ENCODE measurements at places on chromosomes 12 and 14.

DNA sequence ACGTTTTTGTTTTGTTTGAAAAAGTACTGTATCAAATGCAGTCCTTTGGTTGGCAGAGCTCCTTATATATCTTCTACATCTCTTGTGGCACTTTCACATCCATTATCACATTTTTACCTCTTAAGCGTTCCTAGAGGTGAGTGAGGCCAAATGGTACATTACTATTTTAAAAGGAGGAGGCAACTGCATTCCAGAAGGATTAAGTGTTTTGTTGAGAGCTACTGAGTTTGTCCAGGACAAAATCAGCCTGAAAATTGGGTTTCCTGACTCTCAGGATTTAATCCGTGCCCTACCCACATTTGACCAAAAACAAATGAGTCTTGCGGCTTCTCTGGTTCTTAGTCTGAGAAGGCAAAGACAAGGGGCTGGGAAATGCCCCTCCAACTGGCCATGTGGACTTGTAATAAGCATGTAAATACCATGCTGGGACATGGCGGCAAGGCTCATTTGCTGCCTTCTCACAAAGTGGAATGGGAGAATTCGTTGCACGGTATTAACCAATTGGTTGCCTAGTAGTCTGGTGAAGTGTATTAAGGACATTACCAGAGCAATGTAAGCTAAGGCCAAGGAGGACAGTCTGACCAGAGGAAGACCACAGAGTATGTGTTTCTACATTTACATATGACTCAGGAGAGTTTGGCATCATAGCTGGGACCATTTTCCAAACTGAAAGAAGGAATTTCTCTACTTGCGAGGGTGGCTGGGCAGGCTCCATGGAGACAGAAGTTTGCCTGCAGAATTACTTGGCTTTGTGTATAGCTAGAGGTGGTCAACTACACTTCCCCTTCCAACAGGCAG, 175.8 kb upstream of the PLXNC1 start:
- DNase-seq, result no peak

DNA sequence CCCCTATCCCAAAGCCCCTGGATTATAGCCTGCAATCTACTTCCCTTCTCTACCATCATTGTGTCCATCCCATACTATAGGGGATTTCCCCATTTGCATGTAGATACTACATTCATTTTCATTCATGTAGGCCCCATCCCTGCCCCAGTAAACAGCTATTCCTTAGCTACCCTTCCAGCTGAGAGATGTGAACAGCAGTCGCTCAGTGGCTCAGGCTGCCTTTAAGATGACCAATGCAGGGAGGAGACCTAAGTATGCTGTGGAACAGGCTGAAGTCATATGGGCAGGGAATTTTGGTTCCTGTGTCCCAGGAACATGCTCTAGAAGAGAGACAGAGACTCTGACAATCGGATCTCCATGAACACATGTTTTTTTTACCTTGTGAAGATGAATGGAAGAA, 481.2 kb upstream of the SYT1 start:
- no peak for DNase-seq

GRCh38 chr12:47223848-47224213, 144.1 kb upstream of the AMIGO2 start:
- DNase-seq, result no peak

- DNase-seq, result no peak
Observed at GRCh38 chr12:121861636-121862254, 3.1 kb upstream of the HPD start.

DNA sequence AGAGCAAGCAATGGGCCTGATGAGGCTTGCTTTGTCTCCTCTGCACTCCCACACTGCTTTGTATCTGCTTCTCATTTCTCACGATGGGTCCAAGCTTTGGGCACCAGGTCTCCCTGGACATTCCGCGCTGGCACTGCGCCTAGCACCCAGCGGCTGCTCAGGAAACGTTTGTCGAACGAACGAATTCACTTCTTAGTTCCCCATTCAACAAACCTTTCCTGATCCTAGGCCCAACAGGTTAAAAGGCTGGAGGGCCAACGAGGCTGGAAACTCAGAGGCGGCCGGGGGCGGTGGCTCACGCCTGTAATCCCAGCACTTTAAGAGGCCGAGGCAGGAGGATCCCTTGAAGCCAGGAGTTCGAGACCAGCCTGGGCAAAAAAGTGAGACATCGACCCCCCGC, 1.0 kb upstream of the GLRX5 start:
- no peak for DNase-seq

GRCh38 chr14:27305441-27305945, 707.7 kb upstream of the NOVA1 start:
- no peak for DNase-seq

DNA sequence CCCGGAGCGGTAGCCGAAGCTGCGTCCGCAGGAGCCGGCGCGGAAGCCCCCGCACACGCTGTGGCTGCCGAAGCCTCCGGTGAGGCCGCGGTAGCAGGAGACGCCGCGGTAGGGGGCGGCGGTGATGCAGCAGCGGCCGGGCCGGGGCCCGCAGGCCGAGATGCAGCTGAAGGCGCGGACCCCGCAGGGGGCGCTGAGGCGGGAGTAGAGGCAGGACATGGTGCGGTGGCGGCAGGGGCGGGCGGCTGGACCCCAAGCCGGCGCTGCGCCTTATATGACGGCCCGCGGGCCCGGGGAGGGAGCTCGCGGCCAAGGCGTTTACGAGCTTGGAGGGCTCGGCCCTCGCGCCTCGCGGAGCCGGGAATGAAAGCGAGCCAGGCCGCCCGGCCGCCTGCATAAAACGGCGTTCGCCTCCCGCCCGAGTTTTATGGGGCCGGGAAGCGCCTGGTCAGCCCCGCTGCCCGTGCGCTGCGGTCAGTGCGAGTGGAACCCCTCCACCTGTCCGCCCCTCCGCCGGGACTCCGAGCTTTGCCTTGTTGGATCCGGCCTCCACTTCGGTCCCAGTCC, 16.0 kb upstream of the KRT86 start:
- DNase-seq, result no peak

DNA sequence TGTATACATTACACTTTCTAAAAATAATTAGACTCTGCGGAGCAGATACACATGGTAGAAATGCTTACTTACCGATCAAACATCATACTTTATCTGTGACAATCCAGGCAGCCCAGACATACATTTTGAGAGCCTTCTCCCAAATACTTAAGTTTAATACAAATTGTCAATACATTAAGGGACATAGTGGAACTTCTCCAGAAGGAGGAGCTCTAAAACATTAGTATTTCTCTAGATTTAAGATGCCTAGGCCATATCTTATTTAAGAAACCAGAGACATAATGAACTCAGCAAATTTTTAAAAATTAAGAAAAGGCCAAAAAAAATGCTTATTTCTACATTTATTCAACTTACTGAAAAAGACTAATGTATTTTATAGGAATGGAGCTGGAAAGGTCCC, 16.1 kb downstream of the ACSM4 start:
- DNase-seq, result no peak

DNA sequence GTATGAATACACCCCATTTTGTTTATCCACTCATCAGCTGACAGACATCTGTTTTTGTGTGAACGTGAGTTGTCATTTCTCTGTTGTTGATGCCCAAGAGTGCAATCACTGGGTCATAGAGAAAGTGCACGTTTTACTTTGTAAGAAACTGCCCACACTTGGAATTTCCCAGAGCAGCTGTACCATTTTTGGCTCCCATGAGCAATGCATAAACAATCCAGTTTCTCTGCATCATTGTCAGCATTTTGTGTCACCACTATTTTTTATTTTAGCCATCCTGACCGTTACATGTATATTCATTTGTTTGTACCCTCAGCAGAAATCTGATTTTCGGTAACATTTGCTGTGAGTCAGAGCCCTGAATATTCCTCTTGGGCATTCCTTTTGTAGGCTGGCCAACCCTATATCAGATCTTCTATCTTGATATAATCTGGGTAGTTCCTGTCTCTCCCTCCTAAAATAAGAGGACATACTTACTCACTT, 62.7 kb downstream of the RBM19 start:
- DNase-seq, result no peak

- DNase-seq, result peak; percentile 59
Observed at GRCh38 chr12:101939856-101940265, 62.5 kb downstream of the DRAM1 start.

DNA sequence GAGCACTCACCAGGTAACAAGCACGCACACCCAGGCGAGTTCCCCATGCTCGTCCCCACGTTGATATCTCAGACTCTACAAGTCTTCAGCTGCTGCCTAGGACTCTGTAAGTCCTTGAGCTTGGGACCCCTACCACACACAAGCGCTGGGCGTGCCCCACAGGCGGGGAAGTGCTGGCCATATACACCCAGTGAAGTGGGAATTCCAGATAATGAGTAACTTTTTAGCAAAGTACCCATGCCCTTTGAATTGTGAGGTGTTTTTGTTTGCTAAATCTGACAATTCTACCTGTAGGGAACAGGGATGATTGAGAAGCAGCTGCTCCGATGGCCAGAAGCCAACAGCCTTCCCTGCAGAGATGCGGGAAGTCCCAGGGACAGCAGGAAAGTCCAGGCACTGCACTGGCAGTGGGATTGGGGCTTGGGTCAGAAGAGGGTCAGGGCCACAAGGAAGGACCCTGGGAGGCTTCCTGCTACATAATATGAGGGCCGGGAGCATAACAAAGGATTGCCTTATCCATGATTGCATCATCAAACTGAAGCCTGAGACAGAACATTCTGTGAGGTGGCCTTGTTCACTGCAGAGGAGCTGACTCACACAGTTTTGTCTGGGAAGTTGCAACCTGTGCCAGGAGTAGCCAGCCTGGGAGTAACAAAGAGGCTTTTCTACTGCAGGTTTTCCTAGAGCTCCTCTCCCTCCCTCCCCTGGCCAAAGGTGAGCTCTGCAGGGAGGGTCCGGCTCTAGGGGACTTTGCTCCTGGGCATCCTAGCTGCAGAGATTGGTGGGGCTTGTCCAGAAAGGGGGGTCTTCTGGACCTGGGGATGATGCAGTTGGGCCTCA, 13.2 kb upstream of the SERPINA3 start:
- no peak for DNase-seq

GRCh38 chr12:54682674-54683073, 34.5 kb upstream of the DCD start:
- no peak for DNase-seq

- DNase-seq, result no peak
Observed at GRCh38 chr12:49483619-49484018, 55.2 kb upstream of the KCNH3 start.

- no peak for DNase-seq
Observed at GRCh38 chr14:70724110-70724509, 82.4 kb downstream of the TTC9 start.

GRCh38 chr12:76080729-76081415, 3.6 kb downstream of the NAP1L1 start:
- no peak for DNase-seq

DNA sequence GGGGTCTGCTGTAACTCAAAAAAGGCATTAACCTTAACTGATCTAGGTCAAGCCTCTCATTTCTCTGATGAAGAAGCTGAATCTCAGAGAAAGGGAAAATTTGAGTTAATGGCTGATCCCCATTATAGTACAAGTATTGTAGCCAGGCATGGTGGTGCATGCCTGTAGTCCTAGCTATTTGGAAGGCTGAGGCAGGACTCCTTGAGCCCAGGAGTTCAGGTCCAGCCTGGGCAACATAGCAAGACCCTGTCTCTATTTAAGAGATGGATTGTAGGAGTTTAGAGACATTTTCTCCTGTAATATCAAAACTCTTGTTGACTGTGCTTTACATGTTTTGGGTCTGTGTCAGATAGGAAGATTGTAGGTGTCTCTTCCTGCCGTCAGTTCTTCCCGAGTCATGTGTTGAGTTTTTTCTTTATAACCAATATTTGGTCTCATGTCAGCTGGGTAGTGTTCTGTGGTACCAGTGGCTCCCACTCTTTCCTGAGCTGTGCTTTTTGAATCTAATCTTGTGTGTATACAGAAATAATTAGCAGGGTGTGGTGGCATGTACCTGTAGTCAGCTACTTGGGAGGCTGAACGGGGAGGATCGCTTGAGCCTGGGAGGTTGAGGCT, 8.6 kb downstream of the COPZ1 start:
- no peak for DNase-seq

DNA sequence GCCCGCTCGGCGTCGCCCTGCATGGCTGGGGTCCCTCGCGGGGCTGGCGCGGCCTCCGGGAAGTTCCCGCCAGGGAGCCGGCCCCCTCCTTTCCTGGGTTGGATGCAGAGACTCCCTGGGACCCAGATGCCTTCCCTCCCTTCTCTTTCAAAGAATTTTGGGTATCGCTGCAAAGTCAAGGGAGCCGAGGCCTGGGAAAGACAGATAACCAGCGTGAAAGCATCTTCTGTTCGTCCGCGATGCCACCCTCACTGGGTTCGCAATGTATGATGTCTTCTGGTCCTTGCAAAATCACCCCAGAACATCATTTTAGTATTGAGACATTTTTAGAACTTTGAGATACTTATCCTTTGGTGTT, 451 bp downstream of the IRAK3 start:
- DNase-seq, result no peak

- DNase-seq, result no peak
Observed at GRCh38 chr12:131959641-131960589, 10.2 kb downstream of the EP400 start.

DNA sequence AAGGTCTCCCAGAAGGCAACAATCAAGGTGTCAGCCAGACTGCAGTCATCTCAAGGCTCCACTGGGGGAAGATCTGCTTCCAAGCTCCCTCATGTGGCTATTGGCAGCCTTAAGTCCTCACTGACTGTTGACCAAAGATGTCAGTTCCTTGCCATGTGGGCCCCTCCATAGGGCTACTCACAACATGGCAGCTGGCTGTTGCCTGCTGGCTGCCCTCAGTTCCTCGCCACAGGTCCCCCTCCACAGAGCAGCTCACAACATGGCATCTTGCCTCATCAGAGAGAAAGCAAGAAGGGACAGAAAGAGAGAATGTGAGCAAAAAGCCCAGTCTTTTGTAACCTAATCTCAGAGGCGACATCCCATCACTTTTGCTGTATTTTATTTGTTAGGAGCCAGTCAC, 34.4 kb upstream of the EGLN3 start:
- DNase-seq, result no peak

GRCh38 chr12:107948391-107948945, 174.0 kb downstream of the ASCL4 start:
- DNase-seq, result no peak

DNA sequence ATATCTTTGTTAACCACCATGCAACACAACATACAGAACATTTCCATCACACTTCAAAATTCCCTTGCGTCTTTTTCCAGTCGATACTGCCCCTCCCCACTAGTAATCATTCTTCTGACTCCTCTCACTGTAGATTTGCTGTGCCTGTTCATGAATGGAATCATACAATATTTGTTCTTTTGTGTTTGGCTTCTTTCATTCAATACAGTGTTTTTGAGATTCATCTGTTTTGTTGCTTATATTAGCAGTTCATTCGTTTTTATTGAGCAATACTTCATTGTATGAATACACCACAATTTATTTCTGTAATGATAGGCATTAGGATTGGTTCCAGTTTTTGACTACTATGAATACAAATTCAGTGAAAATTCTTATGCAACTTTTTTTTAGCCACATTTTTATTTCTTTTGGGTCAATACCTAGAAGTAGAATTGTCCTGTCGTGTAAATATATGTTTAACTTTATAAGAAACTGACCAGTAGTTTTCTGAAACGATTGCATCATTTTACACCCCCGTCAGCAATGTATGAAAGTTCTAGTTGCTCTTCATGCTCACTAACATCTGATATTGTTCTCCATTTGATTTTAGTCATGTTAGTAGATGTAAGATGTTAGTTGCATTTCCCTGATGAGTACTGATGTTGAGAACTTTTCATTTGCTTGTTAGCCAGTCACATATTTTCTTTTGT, 127.5 kb downstream of the TGFB3 start:
- DNase-seq, result no peak
